ENCODE measurements at places on chromosomes 2 and 18. TPM values are rescaled to one million over a fixed set of nuclear protein-coding genes. Genes with fewer than 3 reads are reported as not detected.

Gene VIT
- 10.0 TPM for total RNA-seq

DNA sequence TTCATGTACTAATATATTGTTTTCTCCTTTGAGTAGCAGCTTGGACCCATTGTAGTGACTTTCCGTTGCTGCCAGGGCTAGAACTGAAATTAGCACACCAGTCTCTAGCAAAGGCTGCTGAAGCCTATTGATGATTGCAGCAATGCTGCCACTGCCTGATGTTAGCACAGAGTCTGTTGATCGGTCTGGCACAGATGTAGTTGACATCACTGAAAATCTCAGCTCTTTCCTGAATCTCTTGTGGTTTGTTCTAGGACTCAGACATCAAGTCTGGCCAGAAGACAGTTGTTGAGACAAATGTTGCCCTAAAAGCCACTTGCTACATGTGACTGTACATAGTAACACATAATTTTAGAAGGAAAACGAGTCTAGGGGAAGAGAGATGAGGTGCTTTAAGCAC is 47.2 kb downstream of the VAPA start:
- DNase-seq, result no peak

- no peak for DNase-seq
These were observed 17.2 kb downstream of the BOK start for GRCh38 chr2:241575624-241576292.

Gene PPP1R1C
- 0.81 TPM for total RNA-seq

- DNase-seq, result no peak
These were observed 22.1 kb upstream of the LBH start for GRCh38 chr2:30209227-30209626.

DNA sequence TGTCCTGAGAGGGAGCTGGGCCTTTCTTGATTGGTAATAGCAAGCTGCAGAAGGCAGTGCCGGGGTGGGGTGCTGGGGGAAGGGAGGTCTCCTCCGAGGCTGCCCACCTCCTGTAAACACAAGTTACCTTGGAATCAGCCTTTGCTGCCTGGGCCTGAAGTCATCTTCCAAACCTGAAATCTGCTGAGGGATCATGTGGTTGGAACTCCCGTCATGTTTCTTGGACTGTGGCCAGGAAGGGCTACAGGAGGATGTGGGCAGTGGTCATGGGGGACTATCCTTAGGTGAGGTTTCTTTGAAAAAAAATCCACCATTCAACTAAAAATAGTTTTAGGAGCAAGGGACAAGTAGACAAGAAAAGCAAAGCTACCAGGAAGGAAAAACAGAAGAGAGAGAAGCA is 74.2 kb downstream of the CDK15 start:
- peak; percentile 43 for DNase-seq

- no peak for DNase-seq
These were observed 10.7 kb downstream of the SLC25A12 start for GRCh38 chr2:171883275-171883893.

GRCh38 chr18:50796495-50796894 is 23.3 kb downstream of the MRO start:
- DNase-seq, result no peak

GRCh38 chr2:102510791-102511575 is 38.0 kb downstream of the SLC9A4 start:
- DNase-seq, result no peak

- no peak for DNase-seq
These were observed 61.7 kb downstream of the EML4 start for GRCh38 chr2:42230891-42231290.

Gene NEMP2
- 8.6 TPM for total RNA-seq

Gene POTEJ
- not detected for total RNA-seq

Gene PSMA8
- not detected for total RNA-seq

Gene SERPINB10
- total RNA-seq, result not detected

Gene DSG1
- total RNA-seq, result not detected
